ENCODE measurements at places on chromosomes 3 and 15.

GRCh38 chr3:45064512-45065372 is 38.6 kb downstream of the CLEC3B start:
- DNase-seq, result peak; percentile 97

- no peak for DNase-seq
These were observed 527.9 kb upstream of the NAALADL2 start for GRCh38 chr3:174331095-174331800.

DNA sequence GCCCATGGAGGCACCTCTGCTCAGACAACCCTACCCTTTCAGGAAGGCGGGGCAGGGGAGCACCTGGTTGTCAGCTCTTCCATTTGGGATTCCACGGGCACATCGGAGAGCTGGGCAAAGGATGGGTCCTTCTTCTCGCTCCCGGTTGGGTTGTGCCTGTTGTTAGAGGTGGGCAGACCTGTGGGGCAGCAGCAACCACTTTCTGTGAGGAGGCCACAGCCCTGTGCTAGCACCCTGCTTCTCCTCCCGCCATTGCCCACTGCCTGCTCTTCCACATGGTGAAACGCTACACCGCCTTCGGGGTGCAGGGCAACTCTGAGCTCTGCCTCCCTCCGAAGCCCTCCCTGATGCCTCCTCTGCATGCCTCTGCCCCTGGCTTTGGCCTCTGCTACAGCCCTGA is 7.0 kb upstream of the HHATL start:
- no peak for DNase-seq

- no peak for DNase-seq
These were observed 207.1 kb downstream of the MEIS2 start for GRCh38 chr15:36893276-36893675.

Data from mesenchymal stem cell (in vitro differentiated cells and primary cell).